ENCODE measurements at places on chromosomes 4 and X. TPM values are rescaled to one million over a fixed set of nuclear protein-coding genes. Genes with fewer than 3 reads are reported as not detected.

Gene SUPT20HL2
- not detected for total RNA-seq

Gene C4orf36
- 1.3 TPM for total RNA-seq

Gene UBL4A
- total RNA-seq: 60.1 TPM

Gene UGT2A1
- not detected for total RNA-seq

Gene UGT2B17
- total RNA-seq: not detected

Gene CSAG1
- total RNA-seq: 0.53 TPM

Gene PAK3
- 0.02 TPM for total RNA-seq

Gene NRK
- not detected for total RNA-seq
